ENCODE measurements at places on chromosomes 2 and 18.

DNA sequence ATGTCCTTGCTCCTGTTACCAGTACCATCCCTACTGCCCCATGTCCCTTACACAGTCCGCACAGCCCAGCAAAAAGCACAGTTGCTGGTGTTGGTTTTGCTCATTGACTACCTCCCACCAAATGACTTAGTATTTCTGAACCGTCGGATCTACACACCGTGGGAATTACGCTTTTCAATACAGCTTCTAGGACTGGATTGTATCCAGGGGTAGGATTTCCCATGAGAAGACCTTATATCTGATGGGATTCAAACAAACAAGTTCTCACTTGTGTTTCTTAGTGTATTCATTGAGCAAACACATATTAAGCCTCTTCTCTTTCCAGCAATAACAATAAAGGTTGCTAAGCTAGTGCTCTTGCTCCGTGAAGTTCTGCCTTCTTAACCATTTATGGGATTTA lies 25.8 kb downstream of the TRAPPC12 start:
- no peak for DNase-seq

DNA sequence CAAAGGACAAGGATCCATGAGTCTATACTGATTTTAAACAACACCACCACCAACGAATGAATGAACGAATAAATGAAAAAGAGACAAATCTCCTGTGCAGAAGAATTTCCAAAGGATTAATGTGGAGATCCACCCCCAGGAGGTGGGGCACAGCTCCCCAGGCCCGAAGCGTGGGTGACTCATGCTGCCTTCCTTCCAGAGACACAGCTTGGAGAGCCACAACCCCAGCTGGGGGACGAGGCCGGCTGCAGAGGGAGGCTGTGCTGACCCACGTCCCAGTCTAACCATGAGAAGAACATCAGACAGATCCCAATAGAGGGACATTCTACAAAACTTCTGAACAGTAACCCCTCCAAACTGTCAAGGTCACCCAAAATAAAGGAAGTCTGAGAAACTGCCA lies 557.3 kb upstream of the SALL3 start:
- no peak for DNase-seq

DNA sequence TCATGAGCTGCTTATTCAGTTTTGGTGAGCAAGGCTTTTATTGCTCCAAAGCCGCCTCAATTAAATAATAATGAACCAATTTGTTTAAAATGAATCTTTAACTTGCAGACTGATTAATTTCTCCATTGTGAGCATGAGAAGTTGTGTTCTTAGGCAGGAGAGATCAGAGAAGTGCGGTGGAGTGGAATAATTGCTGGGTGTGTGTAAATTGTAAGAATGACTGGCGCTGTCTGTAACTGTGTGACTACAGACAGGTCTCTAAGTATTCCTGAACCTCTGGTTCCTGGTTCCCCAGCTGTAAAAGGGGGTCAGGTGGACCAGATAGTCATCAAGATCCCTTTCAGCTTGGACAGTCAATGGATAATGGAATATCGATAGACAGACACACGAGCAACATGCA lies 98.0 kb upstream of the EFEMP1 start:
- DNase-seq, result no peak

GRCh38 chr2:10303694-10304378 lies 1.1 kb downstream of the HPCAL1 start:
- DNase-seq, result peak; percentile 23

DNA sequence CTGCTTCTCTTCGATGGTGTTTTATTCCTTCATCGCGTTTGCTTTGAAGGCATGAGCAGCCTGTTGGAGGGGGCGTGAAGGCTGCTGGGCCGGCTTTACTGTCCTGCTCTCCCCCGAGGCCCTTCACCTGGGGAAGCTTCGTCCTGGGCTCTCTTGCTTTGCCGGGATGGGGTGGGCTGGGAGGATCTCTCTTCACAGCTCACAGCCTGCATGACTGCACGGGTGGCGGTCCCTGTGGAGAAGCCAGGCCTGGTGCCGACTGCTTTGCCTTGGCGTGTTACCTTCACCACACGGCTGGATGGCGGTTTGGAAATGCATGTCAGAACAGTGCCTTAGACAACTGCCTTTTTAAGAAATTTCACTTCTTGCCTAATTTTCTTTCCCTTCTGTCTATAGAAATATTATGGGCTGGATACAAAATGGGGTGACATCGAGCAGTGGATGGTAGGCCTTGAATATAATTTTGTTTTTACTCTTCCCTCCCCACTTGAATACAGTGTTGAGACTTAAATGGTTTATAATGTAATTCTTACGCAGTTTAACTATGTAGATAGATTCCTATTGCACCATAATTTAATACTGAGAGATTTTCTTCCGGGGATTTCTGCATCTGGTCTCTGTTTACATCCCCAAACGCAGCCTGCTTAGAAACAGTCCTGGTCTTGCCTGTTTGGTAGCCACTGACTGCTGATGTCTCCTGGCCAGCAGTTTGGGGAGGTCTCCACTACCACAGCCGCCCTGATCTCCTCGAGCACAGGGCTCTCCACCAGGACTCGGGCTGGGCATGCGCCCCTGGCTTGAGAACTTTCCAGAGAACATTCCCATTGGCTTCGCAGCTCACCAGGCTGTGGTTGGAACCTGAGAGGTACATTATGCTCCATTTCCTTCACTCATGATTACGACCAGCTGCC lies 81.0 kb upstream of the RBM44 start:
- DNase-seq, result no peak

GRCh38 chr18:50636366-50637057 lies 76.6 kb downstream of the MAPK4 start:
- DNase-seq, result no peak

GRCh38 chr18:11871501-11871900 lies 20.3 kb downstream of the CHMP1B start:
- DNase-seq, result no peak

GRCh38 chr18:48589797-48590519 lies 51.1 kb downstream of the CTIF start:
- no peak for DNase-seq

DNA sequence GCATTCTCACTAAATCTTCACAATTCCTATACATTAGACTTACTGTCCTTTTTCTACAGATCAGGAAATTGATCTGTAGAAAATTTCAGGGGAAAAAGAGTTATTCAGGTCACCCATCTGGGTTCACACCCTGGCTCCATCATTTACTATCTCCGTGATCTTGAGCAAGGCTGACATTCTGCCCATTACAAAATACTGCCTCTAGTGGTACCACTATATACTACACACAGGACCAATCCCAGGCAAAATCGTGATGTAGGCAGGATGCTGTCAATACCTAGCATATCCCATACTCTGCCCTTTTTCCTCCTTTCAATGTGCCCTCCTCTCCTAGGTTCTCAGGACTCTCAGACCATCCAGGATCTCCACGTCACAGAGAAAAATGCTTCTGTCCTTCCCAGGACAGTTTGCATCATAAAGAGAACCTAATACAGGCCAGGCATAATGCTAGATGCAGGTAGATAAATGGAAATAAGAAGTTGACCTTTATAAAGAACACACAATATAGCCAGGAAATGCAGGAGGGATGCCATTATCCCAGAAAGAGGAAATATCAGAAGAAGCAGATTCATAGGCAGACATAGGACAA lies 101.9 kb downstream of the CDH20 start:
- no peak for DNase-seq

DNA sequence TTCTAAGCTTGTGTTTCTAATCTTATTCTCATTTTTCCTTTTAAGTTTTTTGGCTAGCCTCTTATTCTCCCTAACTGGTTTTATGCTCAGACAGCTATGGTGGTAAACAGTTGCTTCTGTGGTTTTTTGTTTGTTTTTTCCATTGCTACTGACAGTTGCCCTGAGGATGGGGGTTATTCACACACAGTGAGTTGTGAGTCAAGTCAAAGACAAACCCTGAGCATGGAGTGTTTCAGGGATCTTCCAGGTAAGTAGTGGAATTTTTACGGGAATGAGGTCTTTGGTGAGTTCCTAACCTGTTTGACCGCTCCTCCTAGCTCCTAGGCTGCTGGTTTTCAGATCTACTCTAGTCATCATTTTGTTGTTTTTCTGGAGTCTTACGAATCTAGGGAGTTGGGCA lies 162.8 kb downstream of the ZNF407 start:
- DNase-seq, result no peak

- DNase-seq, result no peak
These were observed 298.8 kb downstream of the ZNF407 start for GRCh38 chr18:74896390-74896991.

- no peak for DNase-seq
These were observed 112.4 kb downstream of the SPP2 start for GRCh38 chr2:234162861-234163260.

DNA sequence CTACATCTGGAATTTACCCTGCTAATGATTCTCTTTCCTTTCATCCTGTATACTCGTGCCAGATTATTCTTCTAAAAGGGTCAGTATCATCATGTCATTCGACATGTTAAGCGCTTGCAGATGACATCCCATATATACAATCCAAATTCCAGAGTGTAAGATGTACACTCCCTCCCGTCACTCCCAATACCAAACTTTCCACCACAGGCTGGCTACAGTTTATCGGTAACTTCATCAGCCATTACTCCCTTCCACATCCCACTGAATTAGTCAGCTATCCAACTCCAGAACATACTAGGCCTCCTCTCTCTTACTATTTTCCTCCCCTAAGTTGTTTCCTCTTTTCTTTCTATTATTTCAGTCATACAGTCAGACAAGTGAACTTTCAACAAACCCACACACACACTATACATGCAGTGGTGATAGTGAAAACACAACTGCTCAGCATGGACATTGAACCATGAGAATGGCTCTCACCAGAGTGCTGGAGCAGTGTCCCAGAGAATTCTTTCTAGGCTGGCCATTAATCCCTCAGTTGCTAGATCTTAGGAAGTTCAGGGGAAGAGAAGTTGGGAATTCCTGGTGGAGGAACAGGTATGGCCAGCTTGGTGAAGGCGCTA lies 10.6 kb upstream of the NMI start:
- no peak for DNase-seq

GRCh38 chr2:195320413-195320973 lies 336.5 kb upstream of the SLC39A10 start:
- DNase-seq, result no peak

DNA sequence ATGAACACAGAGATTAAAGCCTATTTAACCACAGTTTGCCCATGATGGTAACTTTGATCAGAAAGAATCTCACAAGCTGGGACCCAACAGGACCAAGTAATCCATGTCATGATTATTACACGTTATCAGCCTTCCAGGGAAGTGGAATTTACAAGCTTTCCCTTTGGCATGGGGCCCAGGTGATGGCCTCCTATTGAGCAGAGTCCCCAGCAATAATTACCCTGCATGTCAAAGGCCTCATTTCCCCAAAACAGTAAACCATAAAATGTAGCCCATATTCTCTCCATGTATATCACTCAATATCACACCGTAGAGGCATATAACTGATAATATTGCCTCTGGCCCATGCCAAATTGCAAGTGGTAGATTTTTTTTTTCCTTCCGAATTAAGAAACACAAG lies 38.9 kb downstream of the PRKRA start:
- DNase-seq, result no peak

DNA sequence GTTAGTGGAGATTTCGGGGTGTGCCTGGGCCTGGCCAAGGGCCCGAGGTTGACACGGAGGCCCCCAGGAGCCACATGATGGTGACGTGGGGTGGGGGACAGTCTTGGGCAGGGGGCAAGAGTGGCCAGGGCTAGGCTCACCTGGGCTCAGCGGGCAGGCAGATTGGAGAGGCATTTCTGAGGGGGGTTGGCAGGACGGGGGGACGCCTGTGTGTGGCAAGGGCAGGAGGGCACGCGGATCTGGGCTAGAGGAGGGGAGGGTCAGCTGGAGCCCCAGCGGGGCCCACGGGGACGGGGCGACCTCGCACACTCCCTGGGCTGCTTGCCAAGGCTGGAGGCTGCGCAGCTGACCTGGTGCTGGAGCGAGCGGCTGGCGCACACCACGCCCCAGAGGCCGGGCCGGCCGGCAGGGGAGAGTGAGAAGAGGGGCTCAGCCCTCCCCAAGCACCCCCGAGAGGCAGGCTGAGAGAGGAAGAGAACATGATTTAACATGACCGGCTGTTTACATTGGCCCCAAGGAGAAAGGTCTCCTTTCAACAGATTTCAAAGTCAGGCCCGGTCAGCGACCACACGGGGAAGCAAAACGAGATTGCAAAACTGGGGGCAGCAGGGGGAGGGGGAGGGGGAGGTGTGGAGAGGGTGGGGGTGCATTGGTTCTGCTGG lies 38.0 kb upstream of the SNED1 start:
- no peak for DNase-seq

DNA sequence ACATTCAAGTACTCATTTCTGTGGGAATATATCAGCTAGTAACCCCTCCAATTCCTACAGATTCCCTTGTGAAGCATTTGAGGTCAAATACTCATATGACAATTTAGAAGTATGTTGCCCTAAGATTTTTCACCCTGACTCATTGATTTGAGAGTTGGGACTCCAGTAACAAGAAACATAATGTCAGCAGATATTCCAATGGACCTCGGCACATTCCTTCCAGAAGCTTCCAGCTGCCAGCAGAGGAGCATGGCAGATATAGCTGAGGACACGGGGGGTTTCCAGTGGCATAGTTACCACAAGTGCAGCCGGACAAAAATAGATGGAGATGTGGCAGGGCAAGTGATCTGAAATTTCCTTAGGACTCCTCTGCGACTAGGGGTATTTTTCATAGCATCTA lies 101.9 kb upstream of the ARHGAP28 start:
- no peak for DNase-seq

DNA sequence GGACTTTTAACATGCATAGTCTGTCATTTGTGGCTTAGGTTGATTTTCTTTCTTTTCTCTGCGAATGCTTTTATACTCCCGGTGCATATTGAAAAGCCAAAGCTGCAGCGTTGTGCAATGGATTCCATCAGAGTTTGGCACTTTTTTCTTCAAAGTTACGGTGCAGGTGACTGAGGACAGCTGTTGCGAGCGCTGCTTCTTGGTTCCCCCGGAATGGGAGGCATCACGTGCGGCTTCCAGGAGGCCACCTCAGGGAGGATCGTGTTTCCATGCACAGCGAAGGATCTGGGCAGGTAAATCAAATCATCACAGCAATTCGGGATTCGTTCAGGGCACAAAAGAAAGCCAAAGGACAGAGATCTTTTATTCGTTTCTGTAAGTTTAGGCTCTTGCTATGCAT lies 109.6 kb upstream of the ALKAL2 start:
- DNase-seq, result no peak

- no peak for DNase-seq
These were observed 9.8 kb upstream of the NCK2 start for GRCh38 chr2:105734762-105735538.

Measured in activated T-helper 1 cell treated with anti-CD3 and anti-CD28 coated beads, Interleukin-2, amount 50 U/mL, for 16 hours (primary cell).